ENCODE measurements at places on chromosomes 12 and 14.

GRCh38 chr12:101634724-101635123 is 40.0 kb downstream of the MYBPC1 start:
- DNase-seq: peak; percentile 40

GRCh38 chr12:118356809-118357256 is 15.9 kb downstream of the TAOK3 start:
- DNase-seq: peak; percentile 87

GRCh38 chr12:69633061-69633460 is 22.4 kb upstream of the LRRC10 start:
- DNase-seq: no peak

- DNase-seq: no peak
Measured at GRCh38 chr12:62372134-62372533, 94.5 kb upstream of the MON2 start.

DNA sequence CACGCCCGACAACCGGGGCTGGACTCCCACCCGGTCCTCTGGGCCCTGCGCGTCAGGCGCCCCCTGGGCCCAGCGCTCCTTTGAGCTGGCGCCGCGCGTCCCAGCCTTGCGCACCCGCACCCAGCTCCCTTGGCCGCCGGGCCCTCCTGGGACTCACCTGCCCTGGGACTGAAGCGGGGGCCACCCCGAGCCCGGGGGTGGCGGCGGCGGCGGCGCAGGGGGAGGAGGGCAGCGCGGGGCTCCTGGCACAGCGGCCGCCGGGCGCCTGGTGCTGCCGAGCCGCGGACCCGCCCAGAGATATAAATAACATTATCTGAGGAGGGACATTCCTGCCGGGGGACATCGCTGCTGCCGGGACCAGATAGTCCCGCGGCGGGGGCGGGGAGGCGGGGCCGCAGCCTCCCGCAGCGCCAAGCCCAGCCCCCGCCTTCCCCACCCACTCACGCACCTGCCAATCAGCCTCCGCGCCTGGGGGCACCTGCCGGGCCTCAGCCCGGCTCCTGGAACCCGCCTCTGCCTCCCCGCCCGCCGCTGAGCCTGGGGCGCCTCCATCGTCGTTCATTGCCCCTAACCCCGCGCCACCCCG is at the start of gene SPTB:
TSS of gene SPTB (minus strand) at position 273 of the 586 bp plus-strand sequence. CDS start 56,813 bp downstream, outside the sequence.
- DNase-seq: no peak

- no peak for DNase-seq
Measured at GRCh38 chr12:111034886-111035577, 114.7 kb upstream of the MYL2 start.

DNA sequence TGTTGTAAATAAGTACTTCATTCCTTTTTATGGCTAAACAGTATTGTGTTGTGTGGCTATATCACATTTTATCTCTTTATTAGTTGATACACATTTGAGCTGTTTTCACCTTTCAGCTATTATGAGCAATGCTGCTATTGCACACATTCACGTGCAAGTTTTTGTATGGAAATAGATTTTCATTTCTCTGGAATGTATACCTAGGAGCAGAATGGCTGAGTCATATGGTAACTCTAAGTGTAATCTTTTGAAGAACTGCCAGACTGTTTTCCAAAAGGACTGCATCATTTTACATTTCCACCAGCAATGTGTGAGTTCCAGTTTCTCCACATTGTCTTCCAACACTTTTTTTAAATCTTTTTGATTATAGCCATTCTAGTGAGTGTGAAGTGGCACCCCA is 134.0 kb downstream of the SRGAP1 start:
- DNase-seq: no peak

DNA sequence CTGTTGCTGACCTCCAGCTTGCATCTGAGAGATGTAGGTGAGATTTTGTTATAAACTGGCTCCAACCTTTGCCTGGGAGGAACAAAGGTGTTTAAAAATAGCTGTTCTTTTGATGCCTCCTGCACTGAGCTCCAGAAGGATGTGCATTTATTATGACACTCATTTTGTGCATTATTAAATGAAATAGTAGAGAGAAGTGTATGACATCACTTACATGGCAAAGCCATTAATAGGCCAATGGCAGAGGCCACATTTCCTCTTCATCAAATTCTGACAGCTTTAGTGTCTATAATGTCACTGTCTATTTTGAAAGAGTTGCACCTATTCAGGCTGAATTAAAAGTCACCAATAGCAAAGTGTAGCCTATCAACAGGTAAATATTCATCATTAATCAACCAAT is 564.6 kb downstream of the FLRT2 start:
- no peak for DNase-seq

DNA sequence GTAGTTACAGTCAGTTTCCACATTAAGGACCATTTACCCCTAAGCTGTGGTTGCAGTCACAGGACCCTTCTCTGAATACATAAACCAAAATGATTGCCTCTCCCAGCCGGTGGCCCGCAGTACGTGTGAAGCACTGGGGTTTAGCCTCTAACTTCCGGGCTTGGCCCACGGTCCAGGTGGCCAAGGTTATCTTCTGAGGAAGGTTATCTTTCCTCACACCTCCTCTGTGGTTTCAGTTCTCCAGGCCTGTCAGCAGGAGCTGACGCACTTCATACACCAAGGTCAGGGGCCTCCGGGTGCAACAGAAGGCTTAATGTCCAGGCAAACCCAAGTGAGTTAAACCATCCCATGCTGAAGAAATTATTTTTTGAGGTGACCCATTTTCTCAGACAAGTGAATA is 291.0 kb upstream of the FKBP4 start:
- DNase-seq: no peak

- peak; percentile 44 for DNase-seq
Measured at GRCh38 chr14:59265808-59266207, 77.3 kb downstream of the DAAM1 start.

GRCh38 chr12:30829876-30830275 is 75.1 kb upstream of the CAPRIN2 start:
- no peak for DNase-seq

GRCh38 chr12:106598003-106598402 is 15.2 kb downstream of the RFX4 start:
- no peak for DNase-seq

- DNase-seq: no peak
Measured at GRCh38 chr14:94427016-94427613, 25.5 kb downstream of the SERPINA11 start.

DNA sequence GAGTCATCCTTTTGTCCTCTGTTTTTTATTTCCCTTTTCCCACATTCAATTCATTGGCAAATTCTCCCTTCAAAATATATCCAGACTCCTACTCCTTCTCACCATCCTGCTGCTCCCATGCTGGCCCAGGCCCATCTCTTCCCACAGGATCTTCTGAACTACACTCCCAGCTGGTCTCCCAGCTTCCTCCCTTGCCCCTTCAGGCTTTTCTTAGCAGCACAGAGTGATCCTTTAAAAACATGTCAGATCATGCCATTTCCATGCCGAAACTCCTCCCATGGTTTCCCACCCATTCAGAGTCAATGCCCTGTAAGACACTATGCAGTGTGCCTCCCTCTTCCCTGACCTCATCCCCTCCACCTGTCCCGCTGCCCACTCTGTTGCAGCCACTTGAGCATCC is 2.4 kb upstream of the KRT84 start:
- DNase-seq: no peak

GRCh38 chr12:86724716-86725115 is 468.5 kb upstream of the MGAT4C start:
- no peak for DNase-seq

GRCh38 chr14:72483311-72483710 is 410.6 kb downstream of the DPF3 start:
- no peak for DNase-seq

DNA sequence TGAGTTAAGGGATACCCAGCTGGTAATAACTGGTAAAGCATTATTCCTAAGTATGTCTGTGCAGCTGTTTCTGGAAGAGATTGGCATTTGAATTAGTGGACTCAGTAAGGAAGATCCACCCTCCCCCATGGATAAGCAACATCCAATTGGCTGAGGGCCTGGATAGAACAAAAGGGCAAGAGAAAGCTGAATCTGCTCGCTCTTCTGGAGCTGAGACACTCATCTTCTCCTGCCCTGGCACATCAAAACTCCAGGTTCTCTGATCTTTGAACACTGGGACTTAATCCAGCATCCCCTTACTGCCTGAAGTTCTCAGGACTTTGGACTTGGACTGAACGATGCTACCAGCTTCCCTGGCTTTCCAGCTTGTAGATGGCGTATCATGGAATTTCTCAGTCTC is 63.1 kb upstream of the CNOT2 start:
- no peak for DNase-seq

GRCh38 chr12:4251216-4251891 is 22.2 kb upstream of the CCND2 start:
- no peak for DNase-seq

- no peak for DNase-seq
Measured at GRCh38 chr14:37819155-37820015, 224.0 kb downstream of the TTC6 start.

DNA sequence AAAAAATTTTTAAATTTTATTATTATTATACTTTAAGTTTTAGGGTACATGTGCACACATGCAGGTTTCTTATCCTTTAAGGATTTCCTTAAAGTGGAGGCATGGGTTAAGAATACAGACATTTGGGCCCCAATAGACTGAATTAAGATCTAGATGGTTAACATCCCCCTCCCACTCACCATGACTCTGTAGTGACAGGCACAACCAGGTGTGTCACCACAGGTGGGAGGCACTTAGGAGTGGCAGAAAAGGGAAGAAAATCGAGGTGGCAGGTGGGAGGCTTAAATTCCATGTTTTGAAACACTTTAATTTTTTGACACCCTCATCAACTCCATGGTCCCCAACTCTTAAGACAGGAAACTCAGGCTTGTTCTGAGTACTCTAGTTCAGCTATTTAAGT is 37.6 kb upstream of the GRIP1 start:
- DNase-seq: no peak

DNA sequence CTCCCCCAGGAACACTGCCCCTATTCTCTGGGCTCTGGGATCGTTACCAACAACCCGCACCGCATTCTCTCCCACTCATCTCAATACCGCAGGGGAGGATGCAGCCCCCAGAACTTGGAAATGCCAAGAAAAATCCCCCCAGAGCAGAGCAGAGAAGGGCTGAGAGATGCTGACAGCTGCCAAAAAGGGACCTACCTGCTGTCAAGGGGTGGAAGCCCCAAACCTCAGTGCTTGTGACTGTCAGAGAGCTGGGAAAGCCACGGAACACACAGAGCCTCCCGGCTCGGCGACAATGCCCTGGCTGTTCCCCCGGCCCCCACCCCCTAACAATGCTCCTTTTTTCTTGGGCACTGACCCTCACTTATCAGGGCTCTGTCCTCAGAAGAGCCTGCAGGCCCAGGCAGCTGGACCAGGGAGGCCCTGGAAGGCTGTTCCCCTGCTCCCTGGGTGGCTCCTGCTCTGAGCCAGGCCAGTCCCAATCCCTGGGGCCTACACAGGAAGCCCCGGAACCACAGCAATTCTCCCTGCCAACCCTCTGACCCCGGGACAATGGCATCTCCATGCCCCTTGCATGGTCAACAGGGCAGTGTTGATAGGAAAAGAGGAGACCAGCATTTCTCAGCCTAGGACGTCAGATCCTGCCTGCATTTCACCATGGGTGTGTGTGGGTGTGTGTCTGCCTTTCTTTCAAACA is 78.9 kb downstream of the ITPK1 start:
- no peak for DNase-seq

- no peak for DNase-seq
Measured at GRCh38 chr14:61462566-61463193, 141.3 kb downstream of the PRKCH start.

GRCh38 chr12:10241727-10242126 is 29.1 kb downstream of the GABARAPL1 start:
- DNase-seq: no peak

- no peak for DNase-seq
Measured at GRCh38 chr14:92892589-92892988, 30.4 kb upstream of the CHGA start.

DNA sequence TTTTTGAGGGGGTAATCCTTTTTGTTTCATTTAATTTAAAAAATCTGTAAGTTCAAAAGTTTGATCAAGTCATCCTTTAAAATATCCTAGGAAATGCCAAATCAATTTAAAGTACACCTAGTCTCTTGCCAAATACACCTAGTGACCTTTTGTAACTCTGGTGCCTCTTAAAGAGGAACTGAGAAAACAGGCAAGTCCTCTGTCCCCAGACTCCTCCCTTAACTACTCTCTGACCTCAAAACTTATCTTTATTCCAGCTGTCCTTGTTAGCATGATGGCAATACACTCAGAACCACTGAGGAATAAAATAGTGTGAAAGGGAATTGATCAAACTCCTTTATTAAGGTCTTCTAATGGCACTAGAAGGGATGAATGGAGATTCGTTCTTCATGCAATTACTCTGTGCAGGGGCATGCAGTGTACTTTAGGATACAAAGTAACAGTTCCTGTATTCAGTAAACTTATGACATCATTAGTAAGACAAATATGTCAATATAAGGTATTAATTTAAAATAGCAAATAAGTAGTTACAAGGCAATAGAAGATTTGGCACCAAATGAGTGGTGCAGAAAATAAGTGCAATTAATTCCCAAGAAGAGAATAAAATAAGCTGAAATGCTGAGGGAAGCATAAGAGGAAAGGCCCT is 3.3 kb downstream of the FAR2 start:
- DNase-seq: no peak

GRCh38 chr12:39613525-39613924 is 6.1 kb downstream of the ABCD2 start:
- no peak for DNase-seq

DNA sequence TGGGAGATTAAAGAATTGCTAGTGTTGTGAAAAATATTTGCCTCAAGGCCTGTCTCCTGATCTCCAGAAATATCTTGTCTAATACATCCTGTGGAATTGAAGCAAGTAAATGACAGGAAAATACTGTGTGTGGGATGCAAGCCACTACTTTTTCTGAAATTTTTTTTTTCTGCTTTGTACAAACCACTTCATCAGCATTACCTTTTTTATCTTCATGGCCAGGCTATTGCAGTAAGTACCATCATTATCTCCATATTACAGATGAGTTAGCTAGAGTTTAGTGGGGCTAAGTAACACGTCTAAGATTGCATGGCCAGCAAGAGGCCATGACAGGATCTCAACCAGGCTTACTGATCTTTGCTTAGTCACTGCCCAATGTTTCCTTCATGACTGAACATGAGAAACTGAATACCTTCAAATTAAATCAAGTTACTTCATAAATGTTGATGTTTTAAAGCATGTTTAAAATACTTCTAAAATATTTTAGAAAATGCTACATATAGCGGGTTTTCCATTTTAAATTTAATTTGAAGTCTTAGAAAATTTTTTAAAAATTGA is 273.7 kb downstream of the SLC6A15 start:
- DNase-seq: no peak

- no peak for DNase-seq
Measured at GRCh38 chr12:4626543-4626942, 22.3 kb downstream of the AKAP3 start.

DNA sequence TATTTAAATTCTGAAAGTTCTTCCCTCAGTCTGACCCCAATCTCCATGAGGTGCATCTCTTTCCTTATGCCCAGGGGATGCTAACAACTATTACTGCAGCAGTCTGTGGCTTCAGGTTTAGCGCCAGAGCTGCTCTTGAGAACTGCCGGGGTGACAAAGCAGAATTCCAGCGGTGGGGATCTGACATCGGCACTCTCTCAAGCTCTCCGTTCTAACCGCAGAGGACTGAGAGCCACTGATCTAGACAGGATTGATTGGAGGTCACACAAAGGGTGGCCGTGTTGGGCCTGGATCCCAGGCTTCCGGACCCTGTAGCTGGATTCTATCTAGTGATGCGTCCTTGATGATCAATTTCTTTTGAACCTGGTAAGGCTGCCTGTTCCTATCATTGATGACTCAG is 155.6 kb upstream of the TMEM132C start:
- DNase-seq: no peak

GRCh38 chr12:17264603-17265002 is 658.6 kb upstream of the LMO3 start:
- no peak for DNase-seq

- no peak for DNase-seq
Measured at GRCh38 chr14:75188086-75188485, 11.7 kb upstream of the TMED10 start.

All from inflammatory macrophage treated with lipopolysaccharide for 1 hour (primary cell).